ENCODE measurements at places on chromosomes 13 and 19. TPM values are rescaled to one million over a fixed set of nuclear protein-coding genes. Genes with fewer than 3 reads are reported as not detected.
A peak's percentile ranks its signal among the peaks of the same experiment; 100 is the strongest.

MYADM gene
- total RNA-seq: 422 TPM

TBXA2R gene
- total RNA-seq: 37.8 TPM

DDX49 gene
- 51.6 TPM for total RNA-seq

DNA sequence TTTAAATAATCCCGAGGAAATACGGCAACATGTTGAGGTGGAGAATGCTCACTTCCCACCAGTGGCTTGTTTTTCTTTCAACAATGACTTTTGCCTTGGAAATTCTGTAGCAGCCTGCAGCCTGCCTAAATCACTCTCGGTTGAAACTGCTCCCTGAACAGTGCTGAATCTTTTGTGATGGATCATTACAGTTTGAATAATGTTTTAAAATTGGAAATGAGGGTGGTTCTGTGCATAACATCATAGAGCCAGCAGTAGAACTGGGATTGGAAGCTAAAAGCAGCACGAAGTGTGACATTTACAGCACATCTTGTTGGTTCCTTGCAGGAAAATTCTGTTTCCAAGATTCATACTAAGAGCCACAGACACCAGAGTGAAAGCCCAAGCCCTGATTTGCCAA is 74.1 kb upstream of the GPR12 start:
- no peak for DNase-seq

- no peak for DNase-seq
Measured at GRCh38 chr13:97466722-97467121, 32.8 kb downstream of the RAP2A start.

DNA sequence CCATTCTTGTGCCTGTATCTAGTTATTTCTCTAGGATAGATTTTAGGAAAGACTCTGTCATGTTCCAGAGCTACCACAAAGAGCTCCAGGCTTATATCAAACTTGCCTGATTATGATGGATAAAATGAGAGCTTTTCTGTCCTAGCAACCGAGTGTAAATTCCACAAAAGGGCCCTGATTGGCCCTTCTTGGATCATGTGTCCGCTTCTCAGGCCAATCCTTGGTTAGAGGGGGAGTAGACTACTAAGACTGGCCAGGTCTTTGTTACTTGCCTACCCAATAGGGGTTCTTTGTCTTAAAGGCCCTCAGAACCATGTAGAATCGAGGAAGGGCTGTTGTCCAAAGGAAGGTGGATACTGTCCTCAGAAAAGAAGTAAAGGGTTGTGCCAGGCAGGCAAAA is 2.4 kb downstream of the DHX34 start:
- no peak for DNase-seq

- no peak for DNase-seq
Measured at GRCh38 chr19:3479834-3480215, 500 bp downstream of the SMIM24 start.

DNA sequence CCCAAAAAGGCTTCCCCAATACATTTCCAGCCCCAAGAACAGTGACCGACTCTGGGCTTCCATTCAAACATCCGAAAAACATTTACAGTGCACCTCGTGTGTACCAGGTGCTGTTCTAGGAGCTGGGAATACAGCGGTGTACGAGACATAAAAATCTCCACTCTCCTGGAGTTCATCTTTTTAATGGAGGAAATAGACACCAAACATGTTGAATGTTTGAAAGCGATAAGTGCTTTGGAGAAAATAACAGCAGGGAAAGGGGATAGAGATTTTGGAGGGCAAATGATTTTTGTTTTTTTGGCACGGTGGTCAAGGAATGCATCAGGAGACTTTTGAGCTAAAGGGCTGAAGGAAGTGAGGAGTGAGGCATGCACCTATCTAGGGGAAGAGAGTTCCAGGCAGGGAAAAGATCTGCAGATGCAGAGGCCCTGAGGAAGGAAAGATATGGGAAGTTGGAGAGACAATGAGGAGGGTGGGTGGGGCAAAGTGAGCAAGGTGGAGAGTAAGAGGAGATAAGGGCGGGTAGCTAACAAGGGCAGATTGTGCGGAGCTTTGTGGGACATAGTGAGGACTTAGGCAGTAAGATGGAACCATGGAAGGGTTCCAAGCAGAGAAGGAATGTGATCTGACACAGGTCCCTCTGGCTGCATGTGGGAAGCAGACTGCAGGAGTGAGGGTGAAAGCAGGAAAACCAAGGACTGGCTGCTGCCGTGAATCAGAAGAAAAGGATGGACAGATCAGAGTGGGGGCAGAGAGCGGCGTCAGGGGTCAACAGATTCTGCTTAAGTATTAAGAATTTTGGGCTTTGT is 703 bp upstream of the FBL start:
- no peak for DNase-seq

GRCh38 chr19:47377801-47378200 is 28.7 kb downstream of the DHX34 start:
- no peak for DNase-seq

GRCh38 chr13:110546926-110547325 is 14.6 kb downstream of the RAB20 start:
- peak; percentile 86 for DNase-seq

DNA sequence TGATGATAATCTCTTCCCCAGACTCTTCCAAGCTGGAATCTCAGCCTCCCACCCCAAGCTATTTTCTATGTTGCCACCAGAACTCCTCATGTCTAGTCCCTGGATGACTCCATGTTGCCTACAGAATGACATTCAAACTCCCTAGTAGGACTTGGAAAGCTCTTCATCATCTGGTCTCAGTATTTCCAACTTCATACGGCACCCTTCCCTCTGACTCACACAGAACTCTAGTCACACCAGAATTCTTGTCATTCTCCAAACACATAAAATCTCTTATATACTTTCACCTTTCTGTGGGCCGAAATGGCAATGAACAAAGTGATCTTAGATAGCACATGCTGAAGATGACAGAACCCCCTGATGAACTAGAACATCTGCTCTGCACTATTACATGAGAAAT is 86.2 kb downstream of the CAB39L start:
- DNase-seq: no peak

Data from ascending aorta (tissue), 2 donors.